ENCODE measurements at places on chromosomes 5 and 9.

- no peak for DNase-seq
Measured at GRCh38 chr5:43230707-43231106, 38.7 kb downstream of the NIM1K start.

- DNase-seq: no peak
Measured at GRCh38 chr9:137173796-137174664, 2.2 kb upstream of the TMEM210 start.

- no peak for DNase-seq
Measured at GRCh38 chr5:84393969-84394368, 9.3 kb upstream of the EDIL3 start.

- peak; percentile 68 for DNase-seq
Measured at GRCh38 chr9:38017149-38017884, 51.7 kb downstream of the SHB start.

DNA sequence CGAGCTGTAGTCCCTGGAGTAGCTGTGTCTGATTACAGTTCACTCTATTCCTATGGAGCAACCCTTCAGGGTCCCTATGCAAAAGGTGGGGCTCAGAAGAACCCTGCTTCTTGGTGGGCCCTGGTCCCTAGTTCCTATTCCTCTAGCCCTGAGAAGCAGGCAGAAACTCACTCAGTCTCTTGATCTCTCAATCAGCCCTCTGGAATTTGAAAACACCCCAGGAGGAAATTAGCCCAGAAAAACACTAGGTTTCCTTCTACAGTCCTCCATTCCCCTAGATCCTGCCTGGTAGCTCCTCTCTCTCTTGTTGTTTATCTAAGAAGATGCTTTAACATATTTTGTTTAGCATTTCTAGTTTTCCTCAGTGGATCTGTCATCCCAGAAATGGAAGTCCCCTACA lies 7.6 kb downstream of the RGS3 start:
- DNase-seq: no peak

- no peak for DNase-seq
Measured at GRCh38 chr9:20908461-20908860, 123.0 kb downstream of the HACD4 start.

- DNase-seq: no peak
Measured at GRCh38 chr5:16033187-16033925, 146.2 kb downstream of the MARCHF11 start.

DNA sequence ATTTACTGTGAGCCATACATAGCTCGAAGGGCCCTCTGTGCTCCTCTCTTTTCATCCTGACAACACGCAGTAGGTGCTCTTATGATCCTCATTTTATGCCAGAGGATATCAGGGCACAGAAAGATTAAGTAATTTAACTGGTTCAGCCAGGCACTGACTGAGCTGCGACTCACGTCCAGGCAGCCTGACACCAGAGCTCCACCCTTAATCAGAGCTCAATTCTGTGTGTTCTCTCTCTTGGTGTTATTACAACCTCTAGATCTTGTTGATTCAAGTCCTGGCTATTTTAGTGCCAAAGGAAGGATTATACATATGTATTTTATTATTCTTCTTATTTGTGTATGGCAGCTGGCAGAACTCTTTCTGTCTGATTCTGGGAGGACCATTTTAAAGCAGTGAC lies 59.7 kb downstream of the OSMR start:
- DNase-seq: no peak

GRCh38 chr5:168603746-168604145 lies 24.6 kb upstream of the PANK3 start:
- DNase-seq: no peak

DNA sequence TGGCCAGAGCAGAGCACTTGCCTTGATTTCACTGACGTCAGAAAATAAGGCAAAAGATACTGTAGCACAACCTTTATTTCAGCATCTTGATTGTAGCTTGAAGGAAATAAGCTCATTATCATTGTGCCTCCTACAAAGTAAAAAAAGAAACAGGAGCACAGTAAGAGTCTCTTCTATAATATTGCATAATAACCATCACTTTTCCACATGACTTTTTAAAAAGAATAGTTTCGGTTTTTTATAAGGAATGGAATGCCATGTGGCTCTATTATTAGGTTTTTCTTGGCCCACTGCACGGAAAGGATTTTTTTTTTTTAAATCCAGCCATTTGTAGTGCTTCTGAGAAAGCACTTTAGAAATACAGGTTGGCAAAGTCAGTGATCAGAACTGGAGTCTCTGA lies 655.3 kb downstream of the LRRC70 start:
- no peak for DNase-seq

GRCh38 chr5:5188376-5189050 lies 48.4 kb downstream of the ADAMTS16 start:
- DNase-seq: no peak

- no peak for DNase-seq
Measured at GRCh38 chr5:60576425-60576824, 123.5 kb downstream of the DEPDC1B start.

- no peak for DNase-seq
Measured at GRCh38 chr9:79431019-79431679, 140.6 kb upstream of the TLE4 start.

DNA sequence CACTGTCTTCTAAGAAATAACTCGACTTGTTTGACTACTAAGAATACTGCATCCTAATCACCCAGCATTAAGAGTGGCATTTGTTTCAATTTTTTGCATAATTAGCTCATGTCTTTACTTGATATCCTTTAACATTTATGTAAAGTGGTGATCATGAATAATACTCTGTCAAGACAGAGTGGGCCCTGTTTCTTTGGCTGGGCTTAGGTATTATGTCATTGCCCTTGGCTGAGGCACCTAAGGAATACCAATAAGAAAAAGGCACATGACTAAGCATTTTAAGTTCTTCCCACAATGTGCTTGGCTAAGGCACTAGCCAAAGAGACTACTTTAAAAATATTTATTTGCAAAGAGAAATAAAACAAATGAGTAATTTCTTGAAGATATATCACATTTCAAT lies 308.1 kb downstream of the CTNND2 start:
- DNase-seq: no peak

DNA sequence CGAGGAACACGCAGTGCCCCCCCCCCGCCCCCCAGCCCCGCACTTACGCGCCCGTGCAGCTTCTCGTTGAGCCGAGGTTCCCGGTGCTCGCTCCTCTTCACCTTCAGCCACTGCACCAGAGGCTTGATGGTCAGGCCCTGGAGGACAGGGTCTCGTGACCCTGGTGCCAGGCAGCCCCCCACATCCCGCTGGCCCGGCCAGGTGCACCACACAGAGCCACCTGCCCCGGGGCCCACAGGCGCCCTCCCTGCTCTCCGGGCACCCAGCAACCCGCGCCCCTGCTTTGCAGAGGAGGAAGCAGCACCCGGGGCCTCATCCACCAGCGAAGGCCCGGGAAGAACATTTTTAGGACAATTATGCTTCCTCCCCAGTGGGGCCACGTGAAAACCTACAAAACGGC lies 39.0 kb downstream of the EXOC3 start:
- no peak for DNase-seq

DNA sequence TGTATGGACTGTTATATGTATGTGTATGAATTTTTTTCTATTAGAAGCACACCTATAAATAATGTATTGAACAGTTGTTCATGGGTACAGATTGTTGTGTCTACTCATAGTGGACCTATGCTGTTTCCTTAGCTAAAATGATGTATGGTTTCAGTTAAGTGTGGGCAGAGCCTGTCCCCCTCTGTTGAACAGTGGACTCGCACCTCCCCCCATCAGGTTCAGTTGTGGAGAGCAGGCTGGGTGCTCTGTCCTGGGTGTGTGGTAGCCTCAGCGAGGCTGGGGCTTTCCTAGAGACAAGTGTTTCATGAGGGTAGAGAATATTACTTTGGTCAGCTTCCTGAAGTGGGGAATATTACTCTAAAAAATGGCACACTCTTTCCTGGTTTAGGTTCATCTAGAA lies 47.4 kb upstream of the LRRTM2 start:
- DNase-seq: no peak

DNA sequence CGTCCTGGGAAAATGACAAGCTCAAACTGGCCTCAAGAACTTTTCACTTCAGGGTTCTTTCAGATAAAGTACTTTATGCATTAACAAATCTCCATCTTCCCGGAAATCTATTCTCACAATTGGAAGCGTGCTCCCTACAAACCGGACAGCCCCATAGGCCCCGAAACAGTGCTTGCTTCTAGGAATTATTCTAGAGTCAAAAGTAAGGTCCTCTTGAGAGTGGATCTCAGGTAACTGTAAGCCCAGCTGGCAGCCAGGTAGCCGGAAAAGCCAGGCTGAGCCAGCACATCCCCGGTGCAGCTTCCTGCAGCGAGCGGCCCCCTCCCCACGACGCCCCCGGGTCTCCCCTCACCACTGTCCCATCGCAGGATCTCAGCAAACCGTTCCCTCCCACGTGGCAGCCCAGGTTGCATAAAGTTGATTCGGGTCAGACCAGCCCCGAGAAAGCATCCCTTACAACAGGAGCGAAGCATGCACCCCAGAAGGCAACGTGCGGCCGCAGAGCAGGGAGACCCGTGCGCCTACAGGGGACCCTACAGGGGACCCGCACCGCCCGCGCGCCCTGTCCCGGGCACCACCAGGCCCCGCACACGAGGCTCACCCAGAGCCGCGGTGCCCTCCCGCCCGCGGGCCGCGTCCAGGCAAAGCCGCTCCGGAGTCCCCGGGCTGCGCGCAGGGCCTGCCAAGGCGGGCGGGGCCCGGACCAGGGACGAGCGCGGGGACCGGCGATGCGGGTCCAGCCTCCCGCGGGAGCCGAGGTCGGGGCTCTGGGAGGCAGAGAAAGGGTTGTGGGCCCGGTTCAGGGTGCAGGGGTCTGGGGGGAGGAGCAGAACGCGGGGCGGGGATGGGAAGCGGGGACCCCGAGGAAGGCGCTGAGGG lies 920 bp downstream of the LPCAT1 start:
- DNase-seq: peak; percentile 56

GRCh38 chr5:28473531-28474107 lies 1435.2 kb upstream of the CDH9 start:
- DNase-seq: no peak

DNA sequence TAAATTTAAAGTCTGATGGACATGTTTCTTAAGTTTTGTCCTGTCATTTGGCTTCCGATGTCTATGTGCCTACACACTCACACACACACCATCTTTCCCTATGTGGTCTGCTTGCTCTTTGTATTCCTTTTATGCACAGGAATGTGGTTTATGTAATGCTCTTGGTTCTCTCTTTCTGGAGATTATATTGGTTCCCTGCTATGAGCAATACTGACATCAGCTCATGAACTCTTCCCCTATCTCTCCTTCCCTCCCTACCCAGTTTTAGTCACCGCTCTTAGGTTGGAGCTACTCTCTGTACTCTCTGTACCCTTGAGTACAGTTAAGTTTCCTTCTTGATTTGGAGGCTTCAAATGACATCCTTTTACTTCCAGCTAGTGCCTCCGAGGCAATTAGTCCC lies 77.9 kb upstream of the MVB12B start:
- no peak for DNase-seq

DNA sequence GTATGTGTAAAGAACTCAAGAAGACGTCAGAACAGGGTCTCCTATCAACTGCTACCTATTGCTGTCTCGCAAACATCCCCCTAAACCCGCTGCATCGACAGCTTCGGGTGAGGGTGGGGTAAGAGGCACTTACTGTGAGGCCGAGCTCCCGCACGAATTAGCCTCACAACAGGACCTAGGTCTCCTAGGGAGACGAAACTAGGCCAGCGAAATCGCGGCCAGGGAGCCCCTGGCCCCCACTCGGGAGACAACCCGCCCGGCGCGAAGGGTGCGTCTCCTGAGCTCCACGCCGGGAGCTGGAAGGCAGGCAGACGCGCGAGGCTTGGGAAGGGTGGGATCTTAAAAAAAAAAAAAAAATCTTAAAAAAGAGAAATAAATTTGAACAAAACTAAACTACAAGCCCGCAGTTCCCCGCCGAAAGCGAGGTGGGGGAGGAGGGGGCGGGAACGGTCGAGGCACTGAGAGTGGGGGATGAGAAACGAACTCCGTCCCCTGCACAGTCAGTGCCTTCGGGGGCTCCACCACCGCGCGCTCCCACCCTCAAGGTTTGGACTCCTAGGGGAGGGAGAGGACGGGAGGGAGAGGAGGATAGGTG lies 33.0 kb upstream of the NFIB start:
- no peak for DNase-seq

GRCh38 chr5:6383376-6383775 lies 5.0 kb upstream of the MED10 start:
- no peak for DNase-seq

GRCh38 chr5:161414037-161414436 lies 132.5 kb downstream of the GABRB2 start:
- no peak for DNase-seq

- DNase-seq: no peak
Measured at GRCh38 chr9:105969636-105970035, 275.3 kb downstream of the TMEM38B start.

DNA sequence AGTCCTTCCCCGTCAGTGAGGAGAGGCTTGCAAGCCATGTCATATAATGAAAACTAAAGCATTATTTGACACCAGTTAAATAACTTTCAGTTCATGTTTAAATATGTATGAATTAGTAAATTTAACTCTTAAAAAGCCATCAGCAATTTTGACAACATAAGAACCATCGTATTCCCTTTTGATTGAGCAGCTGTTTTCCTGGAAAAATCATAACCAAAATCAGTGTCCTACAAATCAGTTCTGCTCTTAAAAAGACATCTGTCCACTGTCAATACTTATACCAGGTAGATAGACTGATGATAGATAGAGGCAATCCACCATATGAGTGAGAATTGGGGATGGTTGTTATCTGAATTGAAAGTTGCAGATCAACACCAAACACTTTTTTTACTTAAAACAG lies 2.3 kb downstream of the DIRAS2 start:
- no peak for DNase-seq

GRCh38 chr5:1108023-1108864 lies 3.6 kb downstream of the SLC12A7 start:
- DNase-seq: no peak

Data from right forelimb (tissue), 1 donor.